ENCODE measurements at places on chromosomes 2 and 18. TPM values are rescaled to one million over a fixed set of nuclear protein-coding genes. Genes with fewer than 3 reads are reported as not detected.

SCLY gene
- total RNA-seq: 8.9 TPM

MERTK gene
- 5.4 TPM for total RNA-seq

DNA sequence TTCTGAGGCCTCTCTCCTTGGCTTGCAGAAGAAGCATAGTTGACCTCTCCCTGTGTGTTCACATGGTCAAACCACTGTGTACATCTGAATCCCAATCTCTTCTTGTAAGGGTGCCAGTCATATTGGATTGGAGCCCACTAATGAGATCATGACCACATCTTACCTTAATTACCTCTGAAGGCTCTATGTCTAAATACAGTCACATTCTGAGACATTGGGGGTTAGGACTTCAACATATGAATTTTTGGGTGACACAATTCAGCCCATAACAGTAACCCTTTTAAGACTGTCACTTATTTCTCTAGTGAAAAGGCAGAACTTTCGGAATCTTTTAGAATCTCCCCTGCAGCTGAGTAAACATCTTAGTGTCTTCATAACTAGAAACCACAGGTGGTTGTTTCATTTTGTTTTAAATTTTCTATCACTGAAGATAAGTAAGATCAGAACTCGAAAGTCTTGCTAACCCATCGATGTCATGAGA, 33.3 kb downstream of the BMP10 start:
- no peak for ATAC-seq

DNA sequence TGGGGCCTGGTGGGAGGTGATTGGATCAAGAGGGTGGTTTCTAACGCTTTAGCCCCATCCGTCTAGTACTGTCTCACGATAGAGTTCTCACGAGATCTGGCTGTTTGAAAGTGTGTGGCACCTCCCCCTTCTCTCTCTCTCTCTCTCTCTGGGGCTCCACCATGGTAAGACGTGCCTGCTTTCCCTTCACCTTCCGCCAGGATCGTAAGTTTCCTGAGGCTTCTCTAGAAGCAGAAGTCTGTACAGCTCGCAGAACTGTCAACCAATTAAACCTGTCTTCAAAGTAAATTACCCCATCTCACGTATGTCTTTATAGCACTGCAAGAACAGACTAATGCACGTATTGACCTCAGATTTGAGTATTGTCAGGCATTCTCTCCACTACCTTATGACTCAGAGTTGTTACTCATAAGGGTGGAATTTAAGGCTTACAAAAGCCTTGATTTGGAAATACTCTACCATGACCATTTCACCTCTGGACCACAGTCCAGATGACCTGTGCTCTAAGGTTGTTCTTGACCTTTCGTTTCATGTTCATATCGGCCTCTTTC, 99.5 kb upstream of the AGAP1 start:
- ATAC-seq: peak; percentile 89

DNA sequence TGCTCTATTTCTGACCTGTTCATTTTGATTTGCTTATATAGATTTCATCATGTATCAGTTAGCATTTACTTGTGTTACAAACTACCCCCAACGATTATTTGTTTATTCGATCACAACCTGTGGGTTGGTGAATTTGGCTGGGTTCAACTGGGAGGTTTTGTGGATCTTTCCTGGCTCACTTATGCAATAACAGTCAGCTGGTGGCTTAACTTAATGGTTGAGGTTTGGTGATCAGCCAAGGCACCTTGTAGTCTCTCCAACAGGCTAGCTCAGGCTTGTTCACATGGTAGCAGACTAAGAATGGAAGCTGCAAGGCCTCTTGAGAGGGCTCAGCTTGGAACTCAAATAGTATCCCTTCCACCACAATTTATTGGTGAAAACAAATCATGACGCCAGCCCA, 5.4 kb upstream of the PUM2 start:
- peak; percentile 78 for ATAC-seq

Measured in esophagus mucosa (tissue), 1 donor.